Activated effector memory CD4-positive, alpha-beta T cell treated with Interleukin-2 at 50 U/mL for 16 hours (primary cell): ENCODE measurements at places on chromosomes 1 and 21.

GRCh38 chr1:63214553-63214952, 107.8 kb upstream of the FOXD3 start:
- no peak for DNase-seq

GRCh38 chr1:6638226-6638625, 13.6 kb downstream of the THAP3 start:
- no peak for DNase-seq

DNA sequence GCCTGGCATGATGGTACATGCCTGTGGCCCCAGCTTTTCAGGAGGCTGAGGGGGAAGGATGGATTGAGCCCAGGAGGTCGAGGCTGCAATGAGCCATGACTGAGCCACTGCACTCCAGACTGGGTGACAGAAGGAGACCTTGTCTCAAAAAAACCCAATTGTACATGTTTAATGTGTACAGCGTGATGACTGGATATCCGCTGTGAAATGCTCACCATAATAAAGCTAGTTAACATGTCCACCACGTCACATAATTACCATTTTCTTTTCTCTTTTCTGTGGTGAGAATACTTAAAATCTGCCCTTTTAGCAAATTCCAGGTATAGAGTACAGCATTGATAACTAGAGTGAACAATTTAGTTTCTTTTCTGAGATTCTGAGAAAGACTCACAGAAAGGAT, 24.0 kb downstream of the TMPRSS2 start:
- DNase-seq = no peak

DNA sequence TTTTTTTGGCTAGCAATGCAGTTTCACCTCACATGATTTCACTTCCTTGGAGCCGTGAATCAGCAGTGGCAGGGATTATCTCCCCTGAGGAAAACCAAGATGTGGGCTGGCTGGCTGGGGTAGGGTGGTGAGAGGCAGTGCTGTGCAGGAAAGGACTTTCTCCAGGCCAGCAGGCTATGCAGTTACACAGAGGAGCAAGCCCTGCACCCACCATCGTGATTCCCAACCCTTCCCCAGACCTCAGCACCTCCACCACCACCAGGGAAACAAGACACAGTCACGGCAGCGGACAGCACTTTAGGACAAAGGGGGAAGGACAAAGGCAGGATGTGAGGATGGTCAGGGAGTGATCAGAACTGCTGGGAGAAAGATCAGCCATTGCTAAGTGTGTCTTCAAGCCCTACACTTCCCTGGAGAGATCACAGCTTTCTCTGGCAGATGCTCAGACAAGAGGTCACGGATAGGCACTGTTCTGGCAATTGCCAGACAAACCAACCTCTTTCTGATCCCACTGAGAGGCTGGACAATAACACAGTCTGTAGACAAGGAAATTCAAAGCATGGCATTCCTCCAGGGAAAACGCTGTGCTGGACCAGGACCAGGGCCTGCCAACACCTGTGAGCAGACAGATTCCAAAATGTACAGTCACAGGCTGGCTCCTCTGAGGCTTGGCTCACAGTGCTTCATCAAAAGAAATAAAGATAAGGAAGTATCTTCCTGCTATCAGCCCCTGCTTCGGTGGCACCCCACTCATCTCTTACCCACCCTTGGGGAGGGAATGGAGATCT, 509.4 kb downstream of the SMYD3 start:
- no peak for DNase-seq

DNA sequence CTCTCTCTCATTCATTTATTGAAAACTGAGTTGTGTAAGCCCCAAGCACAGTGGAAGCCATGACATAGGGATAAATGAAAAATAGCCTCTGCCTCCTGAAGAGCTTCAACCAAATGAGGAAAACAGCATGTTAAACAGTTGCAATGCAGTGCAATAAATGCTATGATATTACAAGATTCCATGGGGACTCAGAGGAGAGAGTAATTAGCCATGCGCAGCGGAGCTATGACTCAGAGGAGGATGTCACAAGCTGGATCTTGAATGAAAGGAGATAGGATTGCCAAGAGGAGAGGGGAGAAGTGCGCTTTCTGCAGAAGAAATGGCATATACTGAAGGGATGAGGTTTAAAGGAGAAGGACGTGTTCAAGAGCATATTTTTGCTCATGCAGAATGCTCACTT, 231.3 kb upstream of the PLXNA2 start:
- DNase-seq = no peak

DNA sequence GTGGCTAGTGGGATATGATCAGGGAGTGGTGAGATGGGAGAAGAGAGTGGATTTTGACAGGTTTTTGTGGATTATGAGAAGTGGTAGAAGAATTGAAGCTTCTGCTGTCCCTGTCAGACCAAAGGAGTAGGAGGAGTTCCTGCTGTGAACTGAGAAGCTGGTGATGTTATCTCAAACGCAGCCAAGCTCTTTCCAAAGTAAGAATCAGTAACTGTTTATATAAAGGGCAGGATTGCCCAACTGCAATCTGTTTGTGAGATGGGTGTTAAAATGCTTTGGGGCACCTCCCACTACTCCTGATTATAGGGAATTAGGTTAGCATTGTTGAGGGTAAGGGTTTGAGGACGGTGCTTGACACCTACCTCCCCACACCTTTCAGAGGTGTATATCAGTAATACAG, 60.5 kb upstream of the USP25 start:
- DNase-seq = no peak

GRCh38 chr1:11749203-11749689, 12.7 kb upstream of the C1orf167 start:
- peak; percentile 23 for DNase-seq

DNA sequence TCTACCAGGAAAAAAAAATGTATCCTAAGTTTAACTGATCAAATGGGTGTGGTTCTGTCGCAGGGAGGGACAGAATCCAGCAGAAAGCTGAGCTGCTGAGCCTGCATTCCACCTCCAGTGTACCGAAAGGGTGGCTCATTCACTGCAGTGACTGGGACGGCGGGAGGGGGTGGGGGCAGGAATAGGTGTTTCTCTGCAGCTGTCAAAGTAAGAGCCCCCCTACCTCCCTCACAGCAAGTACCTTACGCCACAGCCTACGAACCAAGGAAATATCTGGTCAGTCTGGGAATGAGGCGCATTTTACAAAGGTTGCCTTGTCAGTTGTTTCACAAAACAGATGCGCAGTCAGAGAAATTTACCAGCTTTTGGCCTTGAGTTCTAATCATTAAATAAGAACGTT, 1.7 kb downstream of the S100B start:
- no peak for DNase-seq

DNA sequence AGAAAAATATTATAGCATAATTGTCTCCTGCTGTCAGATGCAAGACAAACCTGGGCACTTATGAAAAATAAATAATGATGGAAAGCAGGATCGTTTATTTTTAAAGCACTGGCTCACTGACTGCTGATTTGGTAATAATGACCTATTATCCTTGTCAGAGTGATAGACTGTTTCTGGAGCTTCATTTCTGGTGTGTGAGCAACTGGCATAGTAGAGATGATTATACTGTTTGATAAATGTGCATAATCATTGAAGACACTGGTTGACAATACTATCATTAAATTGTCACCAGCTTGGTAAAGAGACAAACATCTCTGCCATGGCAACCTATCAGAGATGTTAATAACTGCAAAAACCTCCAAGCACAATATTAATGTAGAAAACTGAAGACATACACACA, 179.9 kb upstream of the ZNF644 start:
- no peak for DNase-seq

- no peak for DNase-seq
These were observed 37.9 kb downstream of the RLF start for GRCh38 chr1:40199126-40199525.

GRCh38 chr1:94772230-94772641, 47.9 kb upstream of the SLC44A3 start:
- no peak for DNase-seq

GRCh38 chr1:40315239-40315794, 1.8 kb downstream of the COL9A2 start:
- peak; percentile 82 for DNase-seq

DNA sequence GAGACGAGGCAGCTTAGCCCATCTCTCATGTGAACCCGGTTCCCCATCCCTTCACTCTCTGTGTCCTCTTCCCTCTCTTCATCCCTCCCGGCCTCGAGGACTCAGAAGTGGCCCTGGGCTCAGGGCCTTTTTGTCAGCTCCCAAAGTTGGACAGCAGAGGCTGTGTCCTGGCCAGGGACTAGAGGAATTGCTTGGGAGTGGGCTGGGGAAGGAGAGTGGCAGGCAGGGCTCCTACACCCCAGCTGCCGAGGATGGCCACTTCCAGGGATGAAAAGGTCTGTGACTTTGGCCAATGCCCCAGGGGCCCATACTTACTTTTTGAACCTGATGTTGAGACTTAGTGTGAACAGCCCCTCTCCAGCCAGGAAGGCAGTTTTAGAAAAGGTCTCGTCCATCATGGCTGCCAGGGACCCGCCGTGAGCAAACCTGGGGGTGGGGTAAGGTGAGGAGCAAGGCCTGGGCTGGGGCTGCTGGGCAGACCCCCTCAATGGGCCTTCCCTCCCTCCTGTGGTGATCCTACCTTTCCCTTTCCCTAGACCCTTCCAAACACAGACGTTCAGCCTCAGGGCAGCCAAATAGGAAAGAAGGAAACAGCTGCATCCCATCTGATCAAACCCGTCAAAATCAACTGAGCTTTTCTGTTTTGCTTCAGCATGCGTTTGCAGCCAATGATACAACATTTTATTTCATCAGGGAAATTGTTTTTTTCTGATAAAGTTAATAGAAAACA, 5.5 kb downstream of the THEM5 start:
- no peak for DNase-seq

- DNase-seq = no peak
These were observed 75.4 kb downstream of the VWA5B1 start for GRCh38 chr1:20366056-20366462.

DNA sequence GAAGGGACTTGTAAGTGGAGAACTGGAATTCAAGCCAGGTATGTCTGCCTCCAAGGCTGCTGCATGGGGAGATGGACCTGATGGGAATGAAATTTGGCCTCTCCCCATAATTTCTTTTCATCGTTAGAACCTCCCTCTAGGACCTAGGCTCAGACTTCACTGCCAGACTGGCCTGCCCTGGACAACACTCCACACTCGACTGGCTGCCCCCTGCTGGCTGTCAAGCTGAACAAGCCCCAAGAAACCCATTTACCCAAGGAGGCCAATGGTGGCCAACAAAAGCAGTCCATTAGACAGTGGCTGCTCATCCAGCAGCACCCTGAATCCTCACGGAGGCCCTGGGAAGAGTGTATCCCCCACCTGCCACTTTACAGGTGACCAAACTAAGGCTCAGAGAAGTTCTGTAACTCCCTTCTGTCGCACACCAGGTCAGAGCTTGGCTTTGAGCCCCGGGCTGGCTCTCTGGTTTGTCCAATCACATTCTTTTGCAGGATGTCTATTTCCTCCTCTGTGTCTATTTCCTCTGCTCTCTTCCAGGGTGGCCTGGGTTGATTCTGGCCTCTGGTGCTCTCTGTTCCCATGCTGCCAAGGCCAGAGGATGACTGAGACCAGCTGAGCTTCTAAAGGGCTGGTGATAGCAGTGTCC, 3.8 kb downstream of the RNF186 start:
- DNase-seq = peak; percentile 20

DNA sequence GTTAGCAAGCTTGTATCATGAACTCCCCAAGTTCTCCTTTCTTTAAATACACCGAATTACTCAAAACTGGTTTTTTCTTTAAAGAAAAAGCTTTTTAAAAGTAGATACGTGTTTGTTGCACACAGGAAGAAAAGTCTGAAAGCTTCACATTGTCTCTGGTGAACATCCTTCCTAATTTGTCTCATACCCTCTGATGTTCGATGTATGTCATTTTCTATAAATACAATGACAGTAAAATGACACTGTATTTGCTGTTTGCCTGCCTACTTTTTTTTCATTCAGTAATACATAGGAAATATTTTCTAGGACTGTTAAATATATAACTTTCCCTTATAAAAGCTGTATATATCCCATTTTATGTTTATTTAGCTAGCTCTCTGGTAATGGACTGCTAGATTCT, 153.9 kb downstream of the GALNT2 start:
- no peak for DNase-seq

- DNase-seq = no peak
These were observed 452.9 kb upstream of the BEND5 start for GRCh38 chr1:49229555-49229954.

GRCh38 chr1:44934791-44935190, 51.6 kb downstream of the EIF2B3 start:
- no peak for DNase-seq

GRCh38 chr1:176522310-176522845, 59.4 kb downstream of the PAPPA2 start:
- DNase-seq = no peak

GRCh38 chr1:17258116-17258757, 9.3 kb downstream of the PADI3 start:
- no peak for DNase-seq

DNA sequence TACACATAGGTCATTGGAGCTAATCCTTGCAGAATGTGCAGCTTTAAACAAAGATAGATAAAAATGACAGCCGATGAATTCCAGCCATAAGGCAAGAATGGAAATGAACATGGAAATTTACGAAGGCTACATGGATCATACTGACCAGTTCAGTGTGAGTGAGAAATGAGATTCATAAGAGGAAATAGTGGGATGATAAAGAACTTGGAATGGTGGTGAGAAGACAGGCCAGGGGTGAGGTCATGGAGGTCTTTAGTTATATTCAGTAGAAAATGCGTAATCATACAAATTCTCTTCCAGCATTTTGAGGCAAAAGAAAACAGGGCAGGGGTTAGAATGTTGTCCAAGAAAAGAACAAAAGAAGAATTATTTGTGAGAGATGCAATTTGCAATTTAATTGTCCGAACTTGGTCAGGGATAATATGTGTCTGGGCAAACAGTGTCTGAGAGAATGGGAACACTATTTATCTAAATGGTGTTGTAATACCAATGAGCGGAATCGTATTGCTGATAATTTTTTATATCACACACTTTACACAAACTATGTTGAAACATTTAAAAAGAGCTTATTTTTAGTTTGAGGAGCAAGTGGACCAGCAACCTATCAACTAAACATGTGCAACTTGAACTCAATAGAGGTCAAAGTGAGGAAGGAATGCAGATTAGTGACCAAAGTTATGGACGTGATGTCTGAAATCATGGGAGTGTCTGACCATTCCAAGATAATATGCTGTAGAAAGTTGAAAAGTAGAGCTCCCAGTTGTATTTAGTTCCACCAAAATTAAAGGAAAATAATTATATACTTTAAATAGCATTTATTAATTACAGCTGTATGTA, 739.0 kb upstream of the NCAM2 start:
- DNase-seq = no peak

DNA sequence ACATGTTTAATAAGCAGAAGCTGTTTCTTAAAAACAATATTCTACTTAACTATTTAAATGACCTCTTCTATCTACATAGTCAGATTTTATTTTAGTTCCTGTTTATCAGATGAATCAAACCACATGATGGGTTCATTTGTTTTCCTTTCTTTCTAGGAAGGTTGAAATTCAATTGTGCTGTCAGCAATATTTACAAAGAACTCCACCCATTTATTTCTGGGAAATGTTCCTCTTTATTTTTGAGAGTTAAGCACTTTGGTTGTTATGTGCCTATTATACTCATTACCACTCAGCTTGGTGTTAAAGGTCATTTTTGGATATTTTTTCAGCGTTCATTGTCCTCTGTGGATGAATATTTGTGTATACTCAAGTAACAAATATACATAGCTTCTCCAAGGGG, 84.9 kb downstream of the C4BPA start:
- DNase-seq = no peak

GRCh38 chr1:205438213-205439158, 16.6 kb upstream of the LEMD1 start:
- DNase-seq = no peak
